ENCODE measurements at places on chromosomes 7 and 10. TPM values are rescaled to one million over a fixed set of nuclear protein-coding genes. Genes with fewer than 3 reads are reported as not detected.

DNA sequence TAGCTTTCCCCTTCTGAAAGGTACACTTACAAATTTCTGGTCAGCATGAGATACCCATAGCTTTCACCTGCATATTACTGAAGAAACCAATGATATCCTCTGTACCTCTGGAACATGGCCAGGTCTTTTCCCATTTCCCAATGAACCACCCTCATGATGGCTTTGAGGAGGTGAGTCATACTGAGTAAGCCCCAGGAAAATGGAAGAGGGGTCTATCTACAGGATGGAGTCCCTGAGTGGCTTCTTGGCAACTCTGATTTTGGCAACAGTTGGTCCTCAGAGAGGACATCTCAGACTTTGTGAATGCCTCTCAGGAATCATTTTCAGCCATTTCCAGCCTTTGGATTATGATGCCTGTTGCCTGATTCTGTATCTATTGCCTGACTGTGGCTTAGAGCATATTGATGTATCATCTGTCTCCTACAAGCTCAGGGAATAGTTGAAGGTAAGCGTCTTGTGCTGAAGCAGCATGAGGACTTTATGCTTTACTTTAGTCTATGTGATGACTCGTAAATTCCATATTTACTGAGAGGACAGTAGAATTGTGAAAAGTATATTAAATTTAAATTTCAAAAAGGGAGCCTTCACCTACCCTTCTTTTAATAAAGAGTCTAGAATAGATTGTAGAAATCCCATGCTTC lies 84.7 kb upstream of the DKK1 start:
- DNase-seq: no peak

- no peak for DNase-seq
Measured at GRCh38 chr7:103989785-103990767, 618 bp upstream of the RELN start.

- no peak for DNase-seq
Measured at GRCh38 chr10:5319863-5320262, 44.9 kb upstream of the UCN3 start.

DNA sequence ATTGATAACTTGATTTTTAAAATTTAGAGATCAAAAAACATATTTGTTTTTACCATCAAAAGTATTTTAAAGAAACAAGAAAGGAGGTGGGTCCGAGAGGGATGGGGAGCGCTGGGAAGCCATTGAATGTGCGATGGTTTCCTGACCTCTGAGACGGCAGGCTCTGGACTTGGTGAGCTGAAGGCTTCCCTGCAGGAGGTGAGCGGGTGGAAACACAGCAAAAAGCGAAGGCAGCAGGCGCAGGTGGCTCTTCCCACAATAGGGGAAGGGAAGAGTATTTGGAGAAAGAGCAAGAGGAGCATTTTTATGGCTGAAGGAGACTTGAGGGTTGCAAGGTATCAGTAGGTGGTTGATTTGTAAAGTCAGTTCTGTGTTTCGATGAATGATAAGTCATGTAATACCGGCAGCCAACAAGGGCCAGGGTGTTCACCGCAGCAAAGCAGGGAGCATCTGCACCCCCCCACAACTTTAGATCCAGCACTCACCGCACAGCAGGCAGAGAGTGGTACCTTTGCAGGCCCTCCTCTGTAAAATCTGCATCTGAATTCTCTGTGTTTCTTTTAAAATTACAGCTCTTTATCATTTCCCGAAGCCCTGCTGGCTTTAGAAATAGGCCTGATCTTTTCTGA lies 10.5 kb downstream of the C10orf53 start:
- no peak for DNase-seq

GRCh38 chr7:15012135-15012534 lies 109.6 kb upstream of the DGKB start:
- no peak for DNase-seq

- no peak for DNase-seq
Measured at GRCh38 chr10:16893664-16894063, 76.4 kb upstream of the RSU1 start.

DNA sequence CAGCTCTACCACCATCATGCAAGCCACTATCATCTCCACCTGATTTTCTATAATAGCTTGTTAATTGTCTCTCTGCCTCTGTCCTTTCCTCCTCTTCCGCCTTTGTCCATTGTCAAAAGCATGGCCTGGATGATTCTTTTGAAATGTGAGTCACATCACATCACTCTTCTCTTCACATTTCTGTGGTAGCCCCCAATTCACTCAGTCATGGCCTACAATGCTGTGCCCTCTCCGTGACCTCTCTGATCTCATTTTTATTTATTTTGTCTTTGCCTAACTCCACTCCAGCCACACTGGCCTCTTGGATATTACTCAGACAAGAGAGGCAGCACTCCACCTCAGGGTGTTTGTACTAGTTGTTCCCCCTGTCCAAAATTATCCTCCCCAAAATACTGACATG lies 4.9 kb upstream of the ABCB4 start:
- DNase-seq: no peak

DNA sequence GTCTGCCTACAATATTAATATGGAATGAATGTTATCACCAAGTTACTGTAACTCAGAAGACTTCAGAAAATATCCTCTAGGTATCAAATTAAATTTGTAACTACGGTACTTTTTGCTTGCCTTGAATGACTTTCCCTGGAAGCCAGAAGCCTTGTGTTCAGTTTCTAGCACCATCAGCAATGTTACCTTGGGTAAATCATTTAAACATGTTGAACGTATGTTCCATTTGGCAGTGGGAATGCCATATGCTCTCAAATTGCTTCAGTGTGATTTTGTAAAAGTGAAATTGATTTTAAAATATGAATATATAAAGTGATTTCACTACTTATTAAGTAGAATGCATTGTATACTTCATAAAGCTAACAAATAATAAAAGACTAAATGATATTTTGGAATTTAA lies 11.2 kb downstream of the RPA3 start:
- no peak for DNase-seq

GRCh38 chr10:5596611-5597341 lies 69.6 kb downstream of the ASB13 start:
- DNase-seq: no peak

DNA sequence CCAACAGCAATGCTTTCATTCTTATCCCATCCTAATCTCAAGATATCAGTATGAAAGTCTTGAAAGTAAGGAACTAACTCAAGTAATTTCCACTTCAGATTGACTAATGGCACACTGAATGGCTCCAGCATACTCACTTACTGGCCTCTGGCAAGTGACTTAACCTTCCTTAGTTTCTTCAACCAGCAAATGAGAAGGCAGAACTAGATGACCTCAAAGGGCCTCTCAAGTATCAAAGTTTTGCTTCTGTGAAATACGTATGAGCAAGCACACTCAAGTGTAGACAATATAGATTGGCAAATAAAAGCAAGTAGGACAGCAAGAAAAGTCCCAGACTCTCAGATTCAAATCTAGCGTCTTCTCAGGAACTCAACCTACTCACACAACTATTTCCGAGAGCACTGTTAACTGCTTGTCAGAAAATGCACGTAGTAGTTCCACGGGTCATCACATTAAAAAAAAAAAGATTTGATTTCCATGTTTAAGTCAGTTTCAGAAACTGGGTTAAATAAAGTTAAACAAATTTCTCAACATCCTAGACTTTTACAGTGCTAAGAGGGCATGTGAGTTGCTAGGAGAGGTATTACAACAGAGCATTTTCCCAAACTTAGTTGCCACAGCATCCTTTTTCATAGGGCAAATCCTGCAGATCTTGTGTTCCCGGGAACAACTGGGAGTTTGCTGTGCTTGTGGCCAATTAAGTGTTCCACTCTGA lies 276.9 kb upstream of the KLF14 start:
- DNase-seq: no peak

GRCh38 chr10:70840836-70841235 lies 25.1 kb downstream of the SGPL1 start:
- DNase-seq: no peak

- DNase-seq: no peak
Measured at GRCh38 chr7:103658055-103659005, 212.3 kb upstream of the SLC26A5 start.

DNA sequence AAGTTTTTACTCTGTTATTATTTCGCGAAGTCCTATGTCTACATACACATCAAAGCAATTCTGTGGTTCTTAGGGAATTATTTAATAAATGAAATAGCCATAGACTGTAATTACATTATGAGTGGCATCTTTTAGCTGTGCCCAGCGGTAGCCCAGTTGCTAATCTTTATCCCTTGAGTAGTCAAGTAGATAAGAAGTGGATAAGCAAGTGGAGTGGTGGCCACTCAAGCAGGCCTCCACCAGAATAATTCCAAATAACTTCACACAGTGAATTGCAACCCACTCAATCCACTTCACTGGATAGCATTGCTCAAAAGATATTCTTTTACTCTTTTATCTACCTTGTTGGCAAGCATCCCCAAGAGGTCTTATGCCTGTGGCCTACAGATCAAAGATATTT lies 349.7 kb downstream of the AUTS2 start:
- no peak for DNase-seq

Gene STEAP4
- not detected for polyA plus RNA-seq

- no peak for DNase-seq
Measured at GRCh38 chr7:127361736-127362135, 30.8 kb downstream of the ZNF800 start.

DNA sequence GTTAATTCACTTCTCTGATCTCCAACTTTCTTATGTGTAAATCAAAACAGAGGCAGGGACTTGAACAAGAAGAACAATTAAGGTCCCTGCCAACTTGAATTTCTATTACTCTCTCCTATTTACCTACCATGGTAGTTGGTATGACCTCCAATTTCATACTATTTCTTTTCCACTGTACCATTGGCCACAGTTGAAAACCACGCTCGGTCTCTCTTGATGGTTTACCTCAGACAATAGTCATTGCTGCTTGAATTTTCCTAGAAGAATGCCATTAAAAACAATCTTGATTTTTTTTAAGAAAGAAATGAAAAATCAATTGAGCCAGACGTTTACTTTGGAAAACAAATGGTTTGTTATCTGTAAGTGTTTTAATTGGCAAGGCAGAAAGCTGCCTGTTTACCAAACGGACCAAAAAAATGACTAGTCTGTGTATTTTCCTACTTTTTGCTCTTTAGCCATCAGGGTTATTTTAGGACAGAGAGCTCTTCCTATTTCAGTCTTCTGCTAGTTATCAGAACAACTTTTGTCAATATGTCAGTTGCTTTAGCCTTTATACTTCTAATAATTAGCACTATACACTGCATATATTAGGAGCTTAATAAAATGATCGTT lies 157.5 kb upstream of the PLXDC2 start:
- no peak for DNase-seq

Gene MSMB
- polyA plus RNA-seq: not detected

- no peak for DNase-seq
Measured at GRCh38 chr10:84135836-84136235, 3.5 kb upstream of the GHITM start.

- no peak for DNase-seq
Measured at GRCh38 chr7:51064688-51065087, 251.9 kb downstream of the COBL start.

DNA sequence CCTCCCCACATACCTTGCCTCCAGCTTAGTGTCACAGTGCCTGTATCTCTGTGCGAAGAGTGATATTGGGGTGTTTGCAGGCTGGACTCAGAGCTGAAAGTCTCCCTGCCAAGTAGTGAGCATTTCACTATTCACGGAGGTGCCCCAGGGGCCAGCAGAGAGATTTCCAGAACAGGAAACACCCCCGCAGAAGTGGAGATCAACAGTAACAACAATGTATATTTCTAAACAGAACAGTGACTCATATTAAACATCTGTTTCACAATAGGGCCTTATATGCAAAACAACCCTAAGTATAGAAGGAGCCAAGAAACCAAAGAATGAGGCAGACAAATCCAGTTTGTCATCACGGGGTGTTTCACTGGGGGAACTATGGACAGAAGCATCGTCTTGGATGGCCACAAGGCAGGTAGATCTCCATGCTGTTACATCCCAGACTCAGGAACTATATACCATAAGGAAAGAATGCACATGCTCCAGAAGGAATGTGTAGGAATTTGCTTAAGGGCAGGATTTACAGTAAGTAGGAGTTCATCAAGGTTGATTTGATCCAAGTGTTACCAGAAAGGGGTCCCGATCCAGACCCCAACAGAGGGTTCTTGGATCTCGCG lies 29.3 kb upstream of the CCL24 start:
- peak; percentile 47 for DNase-seq

- DNase-seq: no peak
Measured at GRCh38 chr10:3264161-3264761, 91.7 kb upstream of the PITRM1 start.

Gene PRXL2A
- polyA plus RNA-seq: 11.8 TPM

Gene FIGNL1
- 35.9 TPM for polyA plus RNA-seq

DNA sequence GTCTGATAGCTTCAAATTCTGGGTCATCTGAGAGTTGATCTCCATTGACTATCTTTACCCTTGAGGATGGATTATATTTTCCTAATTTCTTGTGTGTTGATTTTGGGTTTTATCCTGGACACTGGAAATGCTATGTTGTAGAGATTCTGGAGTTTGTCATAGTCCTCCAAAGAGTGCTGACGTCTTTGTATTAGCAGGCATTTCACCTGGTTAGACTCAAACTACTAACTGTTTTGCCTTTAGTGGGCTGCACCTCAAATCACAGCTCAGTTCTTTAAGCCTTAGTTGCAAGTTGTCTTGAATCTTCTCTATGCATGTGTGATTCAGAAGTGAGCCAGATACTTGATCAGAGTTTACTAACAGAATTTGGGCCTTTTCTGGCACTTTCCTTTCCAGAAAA lies 264.3 kb downstream of the RPS24 start:
- DNase-seq: no peak

DNA sequence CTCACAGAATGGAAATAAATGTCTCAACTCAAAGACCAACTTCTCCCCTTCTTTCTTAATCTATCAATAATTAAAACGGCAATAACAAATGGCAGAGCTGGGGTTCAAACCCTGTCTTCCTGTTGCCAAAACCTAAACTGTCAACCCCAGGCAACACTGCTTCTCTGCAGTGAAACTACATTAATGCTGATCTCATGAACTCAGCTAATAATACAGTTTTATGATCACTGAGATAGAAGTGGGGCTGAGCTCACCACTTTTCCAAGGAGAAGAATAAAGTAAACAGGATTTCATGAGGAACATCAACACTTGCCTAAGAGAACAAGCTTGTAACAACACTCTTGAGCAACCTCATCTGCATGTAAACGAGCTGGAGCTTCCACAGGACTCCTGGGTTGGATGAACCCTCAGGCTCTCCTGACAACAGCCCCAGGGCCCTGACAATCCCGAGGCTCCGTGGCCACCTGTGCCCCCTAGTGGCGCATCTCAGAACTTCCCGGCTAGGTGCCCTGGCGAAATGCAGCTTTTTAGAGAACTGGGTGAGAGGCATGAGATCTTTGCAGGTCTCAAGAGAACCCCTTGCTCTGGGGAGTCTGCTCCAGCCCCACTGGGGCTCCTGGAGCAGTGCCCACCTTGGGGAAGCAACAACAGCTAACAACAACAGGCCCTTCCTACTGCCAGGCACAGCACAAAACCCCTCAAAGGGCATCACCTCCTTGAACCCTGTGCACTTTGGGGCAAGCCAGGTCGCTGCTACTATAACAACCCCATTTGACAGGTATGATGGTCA lies 169.3 kb downstream of the SH3PXD2A start:
- DNase-seq: no peak

DNA sequence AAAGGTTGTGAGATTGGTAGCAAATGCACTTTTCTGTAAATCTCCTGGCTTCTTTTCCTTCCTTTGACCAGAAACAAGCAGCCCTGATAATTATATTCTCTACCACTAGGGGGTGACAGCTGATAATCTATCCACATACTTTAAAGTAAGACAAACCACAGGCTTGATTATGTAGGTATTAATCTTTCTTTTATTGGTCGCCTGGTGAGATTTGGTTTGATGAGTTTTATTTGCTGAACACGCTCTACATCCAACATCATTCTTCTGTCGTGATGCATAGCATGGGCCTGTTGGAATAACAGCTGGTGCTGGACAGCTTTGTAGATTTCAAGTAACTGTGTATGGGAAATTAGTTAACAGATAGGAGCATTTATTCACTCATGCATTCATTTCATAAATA lies 63.5 kb downstream of the ZNF365 start:
- DNase-seq: no peak

Gene GDF2
- not detected for polyA plus RNA-seq
